NCI-H82 (cell line): ENCODE measurements at places on chromosomes 7 and 10.

- peak; percentile 12 for DNase-seq
These were observed 49.5 kb upstream of the PITRM1 start for GRCh38 chr10:3222068-3222467.

DNA sequence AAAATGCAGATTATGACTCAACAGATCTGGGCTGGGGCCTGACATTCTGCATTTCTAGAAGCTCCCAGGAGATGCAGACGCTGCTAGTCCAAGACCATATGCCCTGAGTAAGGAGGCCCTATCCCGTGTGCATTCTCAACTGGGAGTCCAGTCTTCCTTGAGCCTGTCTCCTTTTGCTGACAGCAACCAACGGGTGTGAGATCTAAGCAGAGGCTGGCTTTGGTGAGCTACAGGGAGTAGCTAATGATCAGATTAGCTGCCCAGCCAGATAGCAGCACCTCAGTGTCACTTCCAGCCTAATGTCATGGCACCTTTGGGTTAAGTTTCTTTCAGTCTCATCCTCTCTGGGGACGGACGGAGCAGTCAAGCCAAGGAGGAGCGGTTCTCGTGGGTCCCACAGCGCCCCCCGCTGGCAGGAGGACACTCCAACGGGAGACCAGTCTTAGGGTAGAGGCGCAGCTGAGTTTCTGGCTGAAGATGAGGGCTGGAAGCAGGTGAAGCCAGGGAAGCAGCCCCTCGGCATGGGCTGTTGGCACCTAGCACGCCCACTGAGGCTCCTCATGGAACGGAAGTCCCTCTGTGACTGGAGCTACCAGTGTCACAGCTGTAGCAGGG lies 154.0 kb downstream of the CCDC3 start:
- peak; percentile 34 for DNase-seq

GRCh38 chr7:132897093-132897687 lies 184.7 kb downstream of the CHCHD3 start:
- DNase-seq, result no peak

- DNase-seq, result peak; percentile 43
These were observed 128.6 kb upstream of the KCTD7 start for GRCh38 chr7:66500087-66500486.

DNA sequence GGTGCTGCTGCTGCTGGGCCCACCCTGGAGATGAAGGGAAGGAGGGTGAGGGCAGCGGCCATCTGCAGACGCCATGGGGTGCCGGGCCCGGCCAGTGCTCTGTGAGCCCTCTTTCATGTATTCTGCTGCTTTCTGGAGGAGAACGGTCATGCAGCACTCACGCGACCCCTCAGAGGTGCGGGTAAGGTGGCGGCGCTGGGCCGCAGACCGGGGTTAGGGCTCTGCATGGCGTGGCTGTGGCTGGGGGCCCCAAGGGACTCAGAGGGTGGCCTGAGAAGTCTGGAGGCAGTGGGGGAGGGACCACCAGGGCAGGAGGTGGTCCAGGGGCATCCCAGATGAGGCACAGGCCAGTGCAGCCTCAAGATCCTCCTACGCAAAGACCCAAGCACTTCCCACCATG lies 275.5 kb downstream of the ELFN1 start:
- no peak for DNase-seq

- no peak for DNase-seq
These were observed 163.3 kb upstream of the GLI3 start for GRCh38 chr7:42400211-42400772.

DNA sequence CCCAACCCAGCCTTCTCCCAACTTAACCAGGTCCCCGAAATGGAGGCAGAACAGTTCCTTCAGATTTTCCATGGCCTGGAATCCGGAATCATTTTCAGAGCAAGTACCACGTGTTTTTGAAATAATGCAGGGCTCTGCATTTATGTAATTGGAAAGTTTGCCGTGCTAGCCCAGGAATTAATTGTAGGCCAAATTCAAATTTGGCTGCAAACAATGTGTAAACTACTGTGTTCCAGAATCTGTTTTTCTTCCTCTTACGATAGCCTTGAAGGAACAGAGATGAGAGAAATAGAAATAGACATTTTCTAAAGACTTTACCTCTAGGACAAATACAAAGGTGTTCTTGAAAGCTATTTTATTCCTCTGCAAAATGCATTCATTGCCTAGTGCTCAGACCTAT lies 77.4 kb downstream of the FAM107B start:
- DNase-seq, result no peak

- no peak for DNase-seq
These were observed 274.6 kb downstream of the ELFN1 start for GRCh38 chr7:1944619-1945210.

GRCh38 chr7:116180302-116180701 lies 30.0 kb upstream of the TES start:
- peak; percentile 48 for DNase-seq

GRCh38 chr10:79018521-79019011 lies 50.2 kb upstream of the ZMIZ1 start:
- no peak for DNase-seq

- no peak for DNase-seq
These were observed 86.6 kb downstream of the ITGB8 start for GRCh38 chr7:20417260-20417659.

DNA sequence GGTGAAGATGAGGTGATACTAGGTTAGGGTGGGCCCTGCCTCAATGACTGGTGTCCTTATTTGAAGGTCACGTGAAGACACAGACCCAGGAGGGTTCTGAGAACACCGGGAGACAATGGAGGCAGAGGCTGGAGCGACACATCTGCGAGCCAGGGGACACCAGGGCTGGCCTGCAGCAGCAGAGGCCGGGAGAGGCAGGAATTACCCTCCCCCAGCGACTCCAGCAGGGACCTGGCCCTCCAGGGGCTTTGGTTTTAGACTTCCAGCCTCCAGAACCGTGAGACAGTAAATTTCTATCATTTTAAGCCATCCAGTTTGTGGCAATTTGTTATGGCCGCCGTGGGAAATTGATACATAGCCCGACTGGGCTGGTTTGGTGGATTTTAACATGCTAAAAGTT lies 152.2 kb downstream of the DNAJB6 start:
- no peak for DNase-seq

DNA sequence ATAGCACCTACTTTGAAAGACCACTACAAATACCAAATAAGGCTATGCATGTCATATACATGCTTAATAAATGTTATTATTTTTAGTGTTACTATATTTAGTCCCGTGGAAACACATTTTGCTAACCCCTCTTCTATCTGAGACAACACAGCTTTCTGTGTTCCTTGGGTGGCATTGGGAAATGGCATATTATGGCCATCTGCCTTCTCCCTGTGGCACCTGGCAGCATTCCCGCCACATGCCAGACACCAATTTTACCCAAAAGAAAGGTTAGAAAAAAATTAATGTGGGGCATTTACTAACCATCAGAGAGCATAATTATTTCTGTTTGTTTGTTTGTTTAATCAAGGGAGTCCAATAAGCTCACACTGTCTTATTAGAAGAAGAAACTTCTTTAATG lies 168.6 kb upstream of the ETV1 start:
- no peak for DNase-seq

- DNase-seq, result no peak
These were observed 118.2 kb upstream of the DPP6 start for GRCh38 chr7:153934048-153934447.

DNA sequence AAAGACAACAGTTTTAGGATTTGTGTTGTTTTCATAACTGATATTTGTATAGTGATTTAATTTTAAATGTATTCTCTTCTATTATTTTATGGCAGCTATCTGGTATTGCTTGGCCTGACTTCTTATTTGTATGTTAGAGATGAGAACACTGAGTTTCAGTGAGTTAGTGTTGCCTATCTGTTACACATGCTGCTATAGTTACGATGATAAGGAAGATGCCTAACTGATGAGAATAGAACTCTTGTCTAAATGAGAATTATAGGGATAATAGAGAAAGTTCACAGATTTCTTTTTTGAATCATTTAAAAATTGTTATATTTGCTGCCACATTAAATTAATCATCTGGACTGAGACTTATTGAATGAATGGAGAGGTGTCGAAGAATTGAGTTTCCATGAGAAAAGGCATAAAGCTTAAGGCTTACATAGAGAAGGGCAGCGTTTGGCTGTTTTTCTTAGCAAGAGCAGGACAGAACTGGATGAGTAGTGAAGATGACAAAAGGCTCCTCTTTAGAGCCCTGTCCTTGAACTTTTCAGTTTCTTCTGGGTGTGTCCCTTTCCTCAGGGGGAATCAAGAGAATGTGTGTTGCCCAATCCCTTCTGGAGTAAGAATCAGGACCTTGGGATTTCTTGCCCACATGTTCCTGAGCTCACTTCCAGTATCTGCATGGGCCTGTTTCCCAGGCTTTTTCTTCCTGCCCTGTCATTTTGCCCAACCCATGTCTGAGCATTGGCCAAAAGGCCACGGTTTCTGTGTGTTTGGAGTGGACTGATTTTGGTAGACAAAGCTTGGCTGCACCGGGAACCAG lies 195.6 kb upstream of the CSTF2T start:
- no peak for DNase-seq

DNA sequence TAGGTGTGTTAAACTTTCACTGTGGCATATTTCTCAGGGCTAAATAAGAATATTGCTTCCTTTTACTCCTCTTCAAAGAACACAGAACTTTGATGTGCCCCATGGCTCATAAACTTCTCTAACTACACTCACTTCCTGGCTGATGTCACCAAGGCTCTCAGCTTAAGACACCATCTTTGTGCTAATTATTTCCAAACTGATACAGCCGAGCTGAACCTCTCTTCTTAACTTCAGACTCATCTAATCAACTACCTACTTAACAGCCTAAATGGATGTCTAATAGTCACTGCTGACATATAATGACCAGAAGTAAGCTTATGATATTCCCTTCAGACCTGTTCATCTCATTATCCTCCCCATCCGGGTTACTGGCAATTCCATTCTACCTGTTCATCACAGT lies 3.6 kb downstream of the C10orf67 start:
- DNase-seq, result peak; percentile 66

GRCh38 chr10:124262971-124263370 lies 155.8 kb downstream of the OAT start:
- DNase-seq, result no peak

DNA sequence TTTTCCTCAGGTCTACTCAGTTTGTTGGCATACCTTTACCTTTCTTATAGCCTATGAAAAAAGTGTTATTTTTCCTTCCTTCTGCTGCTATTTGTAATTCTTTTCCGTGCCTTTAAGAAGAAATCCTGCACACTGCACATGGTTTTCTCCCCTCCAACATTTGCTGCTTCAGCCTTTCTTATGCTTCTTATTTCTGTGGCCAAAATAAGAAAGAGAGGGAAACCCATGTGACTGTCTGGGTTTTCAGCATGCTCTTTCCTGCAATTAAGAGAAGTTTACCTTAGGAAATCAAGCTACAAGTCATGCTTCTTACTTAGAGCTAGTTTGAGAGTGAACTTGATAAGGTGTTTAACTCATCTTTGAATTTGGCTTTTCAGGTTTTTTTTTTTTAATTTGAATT lies 11.0 kb downstream of the TBC1D12 start:
- DNase-seq, result no peak

DNA sequence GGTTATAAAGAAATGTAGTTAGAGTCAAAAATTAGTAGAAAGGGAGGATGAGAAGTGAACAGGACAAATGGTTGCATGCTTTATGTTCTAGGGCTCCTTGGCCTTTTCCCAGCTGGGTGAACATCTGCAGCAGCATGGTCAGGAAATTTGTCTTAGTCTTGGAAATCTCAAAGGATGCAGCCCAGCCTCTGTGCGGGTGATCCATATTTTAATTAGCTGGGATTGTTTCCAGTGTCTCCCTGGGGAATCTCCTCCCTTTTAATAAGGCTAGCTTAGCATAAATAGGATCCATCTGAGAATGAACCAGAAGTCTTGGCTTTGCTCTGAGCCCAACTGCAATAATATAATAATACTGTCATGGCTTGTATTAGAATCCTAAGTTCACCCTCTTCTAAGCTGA lies 198.3 kb downstream of the PRKG1 start:
- DNase-seq, result no peak

DNA sequence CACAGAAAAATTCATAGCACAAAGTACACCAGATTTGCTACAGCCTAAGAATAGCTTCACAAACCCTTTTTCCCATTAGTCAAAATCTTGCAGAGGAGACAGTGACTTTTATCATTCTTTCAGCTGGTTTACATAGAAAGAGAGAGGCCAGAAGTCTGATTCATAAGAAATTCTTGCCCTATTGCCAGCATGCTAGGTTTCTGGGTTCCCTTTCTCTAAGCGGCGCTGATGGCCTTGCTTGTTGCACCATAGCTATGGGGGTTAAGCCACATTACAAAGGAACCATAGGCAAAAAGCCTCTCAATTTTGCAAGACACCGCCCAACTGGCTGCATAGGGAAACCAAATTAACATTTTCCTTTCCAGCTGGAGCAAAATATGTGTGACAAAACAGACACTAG lies 87.4 kb downstream of the ZNF467 start:
- no peak for DNase-seq

DNA sequence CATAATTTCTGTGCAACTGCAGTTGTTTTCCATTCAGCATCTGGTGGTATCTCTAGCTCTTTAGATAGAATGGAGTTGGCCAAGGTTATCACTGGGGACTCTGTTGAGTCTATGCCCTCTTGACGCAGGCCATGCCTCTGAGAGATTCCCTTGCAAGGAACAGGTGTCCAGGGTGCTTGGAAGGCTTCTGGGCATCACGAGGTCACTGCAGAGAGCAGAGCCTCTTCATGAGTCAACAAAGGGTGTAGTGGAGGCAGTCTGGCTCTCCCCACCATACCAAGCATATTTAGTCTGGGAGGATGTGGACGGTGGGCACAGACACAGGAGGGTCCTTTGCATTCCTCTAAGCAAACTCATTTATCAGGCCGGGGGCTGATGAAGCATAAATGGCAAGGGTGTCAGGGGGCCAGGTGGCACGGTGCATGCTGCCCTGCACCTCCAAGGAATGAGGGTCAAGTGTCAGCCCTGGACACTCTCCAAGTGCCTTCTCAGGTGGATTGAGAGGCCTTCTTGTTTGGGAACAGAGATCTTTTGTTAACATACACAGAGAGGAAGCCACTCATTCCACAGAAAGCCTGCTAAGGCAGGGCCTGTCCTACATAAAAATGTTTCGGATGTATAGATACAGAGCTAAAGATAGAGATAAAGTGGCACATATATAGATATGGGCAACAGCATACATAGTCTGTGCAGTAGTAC lies 328.6 kb downstream of the INHBA start:
- DNase-seq, result no peak

GRCh38 chr10:75035975-75036708 lies 75.3 kb upstream of the SAMD8 start:
- no peak for DNase-seq

DNA sequence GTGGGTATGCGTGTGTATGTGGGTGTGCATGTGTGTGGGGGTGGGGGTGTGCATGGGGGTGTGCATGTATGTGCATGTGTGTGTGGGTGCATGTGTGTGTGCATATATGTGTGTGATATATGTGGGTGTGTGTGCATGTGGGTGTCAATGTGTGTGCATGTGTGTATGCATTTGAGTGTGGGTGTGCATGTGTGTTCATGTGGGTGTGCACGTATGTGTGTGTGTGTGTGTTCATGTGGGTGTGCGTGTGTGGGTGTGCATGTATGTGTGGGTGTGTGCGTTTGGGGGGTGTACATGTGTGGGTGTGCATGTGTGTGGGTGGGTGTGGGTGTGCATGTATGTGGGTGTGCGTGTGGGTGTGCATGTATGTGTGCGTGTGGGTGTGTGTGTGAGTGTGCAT lies 42.6 kb downstream of the GTF2IRD1 start:
- no peak for DNase-seq

- DNase-seq, result no peak
These were observed 1.3 kb upstream of the HIBADH start for GRCh38 chr7:27663989-27664331.

GRCh38 chr10:25627606-25628005 lies 306.4 kb upstream of the MYO3A start:
- no peak for DNase-seq

- DNase-seq, result peak; percentile 32
These were observed 110.0 kb upstream of the C7orf33 start for GRCh38 chr7:148480479-148481146.

GRCh38 chr7:135262623-135263320 lies 29.1 kb downstream of the STRA8 start:
- DNase-seq, result no peak
